NCI-H748 treated with DMSO at 0.1 percent for 48 hours (cell line): ENCODE measurements at places on chromosomes 5 and 9.

DNA sequence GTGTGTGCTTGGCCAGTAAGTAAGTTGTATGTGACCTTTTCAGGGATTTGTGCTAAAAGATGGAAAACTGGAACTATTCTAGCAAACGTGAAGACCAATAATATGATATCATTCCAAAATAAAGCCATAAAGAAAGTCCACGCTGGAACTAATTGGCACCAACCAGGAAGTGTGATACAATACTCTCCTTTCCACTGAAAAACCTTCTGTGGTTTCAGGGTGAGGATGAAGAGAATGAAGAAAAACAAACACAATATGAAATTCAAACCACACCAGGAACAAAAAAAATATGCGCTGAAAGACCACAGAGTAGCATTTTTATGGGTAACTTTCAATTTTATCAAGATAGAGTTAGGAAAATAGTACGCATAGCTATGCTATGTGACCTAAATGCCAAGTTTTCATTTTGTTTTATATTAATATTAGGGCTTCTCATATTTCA lies 105.8 kb downstream of the EFNA5 start:
- no peak for DNase-seq

GRCh38 chr5:144433140-144433822 lies 262.6 kb downstream of the KCTD16 start:
- no peak for DNase-seq

GRCh38 chr5:75023368-75024159 lies 28.8 kb downstream of the GCNT4 start:
- DNase-seq: no peak

- DNase-seq: no peak
Observed at GRCh38 chr5:146199176-146199815, 4.1 kb upstream of the RBM27 start.

DNA sequence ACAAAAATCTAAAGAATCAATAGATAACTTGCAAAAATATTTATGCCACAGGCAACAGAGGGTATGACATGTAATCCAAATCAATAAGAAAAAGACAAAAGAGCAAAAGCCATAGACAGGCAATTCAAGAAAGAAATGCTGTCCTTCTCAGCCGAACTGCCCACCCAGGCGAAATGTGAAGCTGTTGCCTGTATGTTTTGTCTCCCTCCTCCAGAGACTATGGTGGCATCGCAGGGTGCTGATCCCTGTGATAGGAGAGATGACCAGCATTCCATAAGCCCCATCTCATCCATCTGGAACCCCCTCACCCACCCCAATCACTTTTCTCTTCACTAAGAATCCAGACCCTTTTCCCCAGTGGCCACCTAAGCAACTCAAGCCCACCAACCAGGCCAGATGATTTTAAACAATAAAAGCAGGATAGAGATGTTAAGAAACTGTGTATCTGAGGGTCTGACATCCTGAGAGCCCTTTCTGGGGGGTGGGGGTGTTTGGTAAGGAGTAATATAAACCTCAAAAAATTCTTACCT lies 5.3 kb upstream of the ACSL6 start:
- no peak for DNase-seq

- DNase-seq: no peak
Observed at GRCh38 chr9:96453625-96454024, 3.7 kb downstream of the HABP4 start.

DNA sequence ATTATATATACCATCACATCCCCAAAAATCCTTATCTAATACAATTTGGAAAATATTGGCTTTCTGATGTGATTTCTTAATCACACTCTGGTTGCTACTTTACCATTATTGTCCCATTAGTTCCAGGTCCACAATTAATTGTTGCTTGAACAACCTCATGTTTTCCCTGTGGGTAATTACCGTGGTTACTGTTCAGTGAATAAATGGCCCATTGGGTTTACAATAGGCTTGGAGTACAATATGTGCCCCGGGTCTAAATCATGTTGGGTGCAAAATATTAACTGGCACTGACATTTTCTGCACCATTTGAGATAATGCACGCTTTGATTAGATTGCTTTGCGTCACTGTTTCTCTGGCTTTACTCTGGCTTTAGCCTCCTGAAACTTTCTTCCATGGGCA lies 163.7 kb downstream of the GABBR2 start:
- no peak for DNase-seq

DNA sequence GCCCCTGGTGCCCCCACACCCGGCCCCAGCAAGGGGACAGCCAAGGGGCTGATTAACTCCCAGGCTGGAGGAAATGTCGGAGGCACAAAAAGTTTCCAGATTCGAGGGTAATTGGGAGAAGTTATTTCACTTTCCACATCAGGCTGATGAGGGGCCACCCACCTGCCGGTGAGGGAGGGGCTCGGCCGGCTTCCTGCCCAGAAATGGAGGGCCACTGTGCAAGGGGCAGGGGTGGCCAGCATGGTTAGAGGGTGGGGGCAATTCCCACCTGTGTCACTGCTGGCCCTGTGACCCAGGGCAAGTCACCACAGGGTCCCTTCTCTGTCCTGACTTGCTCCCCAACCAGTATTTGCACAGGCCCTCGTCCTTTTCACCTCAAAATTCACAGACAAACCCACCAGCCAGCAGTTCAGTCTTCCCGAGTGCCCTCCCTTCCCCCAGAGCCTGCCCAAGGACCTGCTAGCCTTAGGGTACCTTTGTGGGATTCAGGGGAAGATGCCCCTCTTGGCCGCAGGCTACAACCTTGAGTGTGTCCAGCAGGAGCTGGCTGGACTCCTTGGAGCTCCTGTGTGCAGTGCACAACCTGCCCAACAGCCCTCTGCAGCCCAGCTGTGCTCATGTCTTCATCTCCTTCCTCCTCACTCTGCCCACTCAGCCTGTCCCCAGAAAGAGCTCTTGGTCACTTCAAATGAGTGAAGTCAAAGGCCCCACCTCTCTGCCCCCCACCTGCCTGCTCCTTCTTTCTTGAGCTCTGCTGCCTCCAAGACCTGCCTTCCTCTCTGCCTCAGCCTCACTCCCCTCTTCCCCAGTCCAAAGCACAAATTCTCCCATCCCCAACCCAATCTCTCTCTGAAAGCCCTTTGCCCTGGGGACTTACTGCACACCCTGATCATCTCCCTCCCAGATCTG lies 130.5 kb downstream of the BARX1 start:
- no peak for DNase-seq

DNA sequence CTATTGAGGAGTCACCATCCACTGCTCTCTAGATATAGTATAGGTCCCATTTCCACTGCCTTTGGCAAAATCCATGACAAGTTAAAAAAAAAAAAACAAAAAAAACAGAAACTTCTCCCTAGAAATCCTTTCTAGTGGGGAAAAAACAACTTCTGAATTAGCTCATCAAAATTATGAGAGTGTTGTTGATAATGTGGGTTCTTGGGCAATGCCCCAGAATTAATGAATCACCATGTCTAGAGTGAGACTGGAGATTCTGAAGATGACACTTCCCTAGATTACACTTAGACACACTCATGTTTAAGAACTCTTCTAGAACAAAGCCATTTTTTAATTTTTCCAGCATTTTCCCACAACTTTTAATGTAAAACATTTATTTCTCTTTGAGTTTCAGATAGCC lies 728.0 kb upstream of the C9orf72 start:
- DNase-seq: no peak

DNA sequence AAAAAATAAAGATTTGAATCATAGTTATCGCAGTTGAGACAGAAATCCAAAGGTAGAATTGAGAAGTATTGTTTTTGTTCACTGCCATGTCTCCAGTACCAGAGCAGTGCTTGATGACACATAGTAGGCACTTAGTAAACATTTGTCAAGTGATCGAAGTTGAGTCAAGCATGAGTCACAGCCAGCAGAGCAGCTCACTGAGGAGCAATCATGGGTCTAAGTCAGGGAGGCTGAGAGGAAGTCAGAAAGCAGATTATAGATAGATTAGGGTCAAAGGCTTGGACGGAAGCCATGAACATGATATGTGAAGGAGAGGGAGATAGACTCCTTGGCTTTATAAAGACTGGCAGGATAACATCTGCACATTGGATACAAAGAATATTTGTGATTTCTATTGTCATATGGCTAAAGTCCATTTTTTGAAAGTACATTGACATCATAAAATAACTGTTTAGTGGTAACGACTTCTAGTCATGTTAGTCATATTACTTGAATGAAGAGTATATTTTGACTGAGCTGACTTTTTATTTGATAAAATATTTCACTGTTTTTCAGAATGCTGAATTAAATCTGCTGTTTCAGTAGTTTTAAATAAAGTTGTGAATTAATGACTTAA lies 168.5 kb downstream of the RAB3C start:
- no peak for DNase-seq

- DNase-seq: no peak
Observed at GRCh38 chr9:99197987-99198386, 23.8 kb downstream of the ALG2 start.

DNA sequence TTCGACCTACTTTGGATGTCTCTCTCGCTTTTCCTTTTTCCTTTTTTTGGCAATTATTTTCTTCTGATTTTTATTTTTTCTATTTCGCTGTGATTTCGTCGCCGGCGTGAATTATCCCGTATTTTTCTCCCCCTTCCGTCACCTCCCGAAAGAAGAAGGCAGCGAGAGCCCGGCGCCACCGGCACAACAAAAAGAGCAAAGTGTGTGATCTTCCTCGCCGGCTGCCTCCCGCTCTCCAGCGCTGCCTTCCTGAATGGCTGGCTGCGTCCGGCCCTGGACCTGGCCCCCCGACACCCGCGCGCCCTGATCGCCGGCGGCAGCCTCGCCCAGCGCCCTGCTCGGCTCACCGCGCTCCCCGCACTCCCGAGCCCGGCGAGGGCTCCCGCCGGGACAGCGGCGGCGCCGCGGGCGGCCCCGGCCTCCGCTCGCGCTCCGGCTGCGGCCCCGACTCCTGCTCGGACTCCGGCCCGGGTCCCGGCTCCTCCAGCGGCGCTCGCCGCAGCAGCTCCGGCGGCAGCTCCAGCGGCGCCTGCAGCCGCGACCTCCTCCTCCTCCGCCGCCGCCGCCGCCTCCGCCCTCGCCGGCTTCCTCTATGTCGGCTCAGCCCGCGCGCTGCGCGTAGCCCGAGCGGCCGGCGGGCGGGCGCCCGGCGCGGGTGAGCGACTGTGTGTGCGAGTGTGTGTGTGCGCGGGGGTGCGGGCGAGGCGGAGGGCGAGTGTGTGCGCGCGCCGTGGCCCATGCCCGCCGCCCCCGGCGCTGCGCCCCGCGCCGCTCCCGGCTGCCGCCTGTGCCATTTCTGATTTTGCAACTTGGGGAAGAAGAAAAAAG lies 960 bp downstream of the NR2F1 start:
- no peak for DNase-seq

- no peak for DNase-seq
Observed at GRCh38 chr9:84736081-84736480, 66.6 kb downstream of the NTRK2 start.

DNA sequence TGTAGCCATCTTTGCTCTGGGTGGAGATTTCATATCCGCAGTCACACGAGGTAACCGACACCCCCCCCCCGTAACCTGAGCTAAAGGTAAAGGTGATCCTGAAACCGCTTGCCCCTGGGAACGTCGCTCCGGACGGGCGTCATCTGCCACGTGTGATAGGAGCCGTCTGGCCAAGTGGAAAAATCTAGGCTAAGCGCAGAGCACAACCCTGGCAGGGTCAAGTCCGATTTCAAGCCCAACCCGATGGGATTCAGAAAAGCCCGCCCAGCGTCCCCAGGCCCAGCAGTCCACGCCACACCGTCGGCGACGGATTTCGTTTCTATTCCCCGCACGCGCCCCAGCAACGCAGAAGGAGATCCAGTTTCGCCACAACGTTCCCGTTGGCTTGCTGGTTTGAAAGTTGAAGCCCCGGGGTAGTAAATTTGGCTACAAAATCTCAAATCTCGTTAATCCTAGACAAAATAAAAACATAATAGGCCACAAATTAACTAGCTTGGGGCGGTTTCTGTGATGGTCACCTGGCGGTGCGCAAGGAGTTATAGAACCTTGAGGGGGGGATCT lies 32.4 kb upstream of the NFIB start:
- no peak for DNase-seq
